Activated CD8-positive, alpha-beta memory T cell treated with anti-CD3 and anti-CD28 coated beads for 1 hour (primary cell): ENCODE measurements at places on chromosomes 5 and 9.
A peak's percentile ranks its signal among the peaks of the same experiment; 100 is the strongest.

DNA sequence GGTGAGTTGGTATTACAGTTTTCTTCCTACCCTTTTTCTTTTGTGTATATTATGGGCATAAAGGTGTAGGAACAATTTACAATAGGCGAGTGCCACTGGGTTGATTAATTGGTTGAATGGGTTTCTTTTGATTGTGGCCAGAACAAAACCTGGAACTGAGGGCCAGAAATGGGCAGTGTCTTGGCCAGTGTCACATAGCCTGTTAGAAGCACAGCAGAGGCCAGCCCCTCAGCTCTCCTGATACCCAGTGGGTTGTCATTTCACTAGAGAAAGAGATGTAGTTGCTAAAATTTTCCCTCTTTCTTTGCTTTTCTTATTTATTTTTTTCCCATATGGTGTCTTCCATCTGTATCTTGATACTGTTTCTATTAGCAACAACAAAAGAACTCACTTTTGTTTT is 38.8 kb upstream of the SEMA6A start:
- no peak for DNase-seq

GRCh38 chr9:70091572-70091971 is 47.9 kb downstream of the MAMDC2 start:
- DNase-seq: no peak

- no peak for DNase-seq
Observed at GRCh38 chr9:21970800-21971640, 23.2 kb downstream of the CDKN2A start.

GRCh38 chr5:150242251-150242894 is 47.2 kb downstream of the CAMK2A start:
- no peak for DNase-seq

DNA sequence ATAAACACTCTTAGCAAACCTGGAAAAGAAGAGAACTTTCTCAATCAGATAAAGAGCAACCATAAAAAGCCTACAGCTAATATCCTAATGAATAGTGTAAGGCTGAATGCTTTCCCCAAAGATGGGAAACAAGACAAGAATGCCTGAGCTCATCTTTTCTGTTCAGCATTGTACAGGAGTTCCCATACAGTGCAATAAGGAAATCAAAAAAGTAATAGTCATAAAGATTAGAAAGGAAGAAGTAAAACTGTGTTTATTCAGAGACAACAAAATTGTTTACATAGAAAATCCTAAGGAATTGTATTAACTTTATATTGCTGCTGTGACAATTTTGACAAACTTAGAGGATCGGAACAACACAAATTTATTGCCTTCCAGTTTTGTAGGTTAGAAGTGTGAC is 330.7 kb upstream of the SLC24A2 start:
- no peak for DNase-seq

- DNase-seq: no peak
Observed at GRCh38 chr9:37028420-37029031, 5.5 kb downstream of the PAX5 start.

- no peak for DNase-seq
Observed at GRCh38 chr5:91332267-91333045, 50.7 kb downstream of the ARRDC3 start.

DNA sequence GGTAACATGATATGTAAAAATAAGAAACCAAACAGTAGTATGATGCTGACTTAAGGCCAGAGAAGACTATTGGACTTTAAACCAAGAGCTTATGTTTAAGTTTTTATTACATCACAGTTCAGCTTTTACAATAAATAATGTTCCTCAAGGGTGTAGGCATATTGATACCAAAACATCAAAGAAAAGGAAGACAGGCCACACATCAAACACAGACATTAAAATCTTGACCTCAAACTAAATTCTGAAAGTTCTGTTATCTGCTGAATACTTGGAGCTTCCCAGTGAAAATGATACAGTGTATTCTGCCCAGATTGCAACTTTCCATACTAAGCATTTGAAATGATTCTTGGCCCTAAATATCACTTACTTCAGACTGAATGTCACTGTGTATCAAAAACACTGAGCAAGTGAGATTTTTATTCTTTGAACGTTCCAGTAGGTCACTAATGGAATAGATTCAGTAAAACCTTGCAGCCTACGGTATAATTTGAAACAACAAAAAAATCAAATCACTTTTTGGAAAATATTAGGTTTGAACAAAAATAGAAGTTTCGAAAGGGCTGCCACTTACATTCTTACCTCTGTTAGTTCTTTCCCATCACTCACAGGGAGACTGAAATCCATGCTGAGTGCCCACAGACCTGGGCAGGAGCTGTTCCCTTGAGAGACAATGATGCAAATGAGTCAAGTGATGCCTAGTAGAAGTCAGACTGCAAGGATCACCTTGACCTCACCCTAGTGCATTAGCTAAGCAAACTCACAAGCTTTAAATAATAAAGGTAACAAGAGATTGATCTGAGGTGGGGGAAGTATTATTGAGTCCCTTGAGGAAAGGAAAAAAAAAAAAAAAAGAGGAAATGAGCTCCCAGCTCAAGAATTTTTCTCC is 2.5 kb downstream of the LPAR1 start:
- DNase-seq: no peak

DNA sequence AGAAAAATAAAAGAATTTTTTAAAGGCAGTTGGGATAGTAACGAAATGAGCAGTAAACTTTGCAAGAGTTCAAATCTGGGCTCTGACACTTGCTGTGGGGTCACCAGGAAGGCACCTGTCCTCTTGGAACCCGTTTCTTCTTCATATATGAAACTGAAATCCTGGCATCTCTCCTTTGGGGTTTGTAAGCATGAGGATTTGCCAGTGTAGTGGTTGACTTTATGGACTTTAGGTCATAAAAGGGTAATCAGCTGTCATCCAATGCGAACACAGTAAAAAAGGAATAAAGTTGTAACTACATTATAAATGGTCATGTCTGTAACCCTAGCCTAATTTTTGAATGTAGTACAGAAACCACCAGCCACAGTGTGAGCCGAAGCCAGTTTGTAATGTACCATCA is 1.3 kb downstream of the RAB14 start:
- DNase-seq: no peak

- DNase-seq: no peak
Observed at GRCh38 chr9:109017493-109017892, 4.2 kb upstream of the CTNNAL1 start.

GRCh38 chr5:98769210-98769958 is 4.1 kb upstream of the RGMB start:
- peak; percentile 14 for DNase-seq

GRCh38 chr9:123772967-123773366 is 157.0 kb downstream of the DENND1A start:
- no peak for DNase-seq
